ENCODE measurements at places on chromosomes 11 and 22.

DNA sequence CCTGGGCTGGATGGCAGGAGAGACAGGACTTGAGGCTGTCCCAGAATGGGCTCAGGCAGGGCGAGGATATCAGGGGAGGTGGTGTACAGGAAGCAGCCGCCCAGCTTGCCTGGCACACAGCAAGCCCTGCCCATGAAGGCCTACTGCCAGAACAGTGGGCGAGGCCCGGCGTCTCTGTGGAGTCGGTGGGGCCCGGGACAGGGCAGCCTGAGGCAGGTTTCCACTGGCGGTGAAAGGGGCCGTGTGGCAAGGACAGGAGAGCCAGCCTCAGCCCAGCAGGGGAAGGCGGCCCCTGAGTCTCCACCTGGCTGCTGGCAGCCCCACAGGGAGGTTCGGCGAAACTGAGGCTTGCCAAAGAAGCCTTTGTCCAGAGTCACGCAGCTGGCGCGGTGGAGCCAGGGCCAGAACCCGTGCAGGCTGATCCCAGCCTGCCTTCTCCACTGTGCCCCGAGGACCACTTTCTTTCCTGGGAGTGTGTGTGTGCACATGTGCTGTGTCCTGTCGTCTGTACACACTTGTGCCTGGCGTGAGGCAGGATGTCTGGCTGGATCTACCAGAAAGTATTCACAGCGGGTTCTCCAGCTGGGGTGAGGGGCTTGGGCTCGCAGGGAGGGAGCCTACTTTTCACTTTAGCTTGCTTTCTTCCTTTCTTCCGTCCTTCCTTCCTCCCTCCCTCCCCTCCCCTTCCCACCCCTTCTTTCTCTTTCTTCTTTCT lies 1.2 kb downstream of the TSPO start:
- DNase-seq = peak; percentile 77

DNA sequence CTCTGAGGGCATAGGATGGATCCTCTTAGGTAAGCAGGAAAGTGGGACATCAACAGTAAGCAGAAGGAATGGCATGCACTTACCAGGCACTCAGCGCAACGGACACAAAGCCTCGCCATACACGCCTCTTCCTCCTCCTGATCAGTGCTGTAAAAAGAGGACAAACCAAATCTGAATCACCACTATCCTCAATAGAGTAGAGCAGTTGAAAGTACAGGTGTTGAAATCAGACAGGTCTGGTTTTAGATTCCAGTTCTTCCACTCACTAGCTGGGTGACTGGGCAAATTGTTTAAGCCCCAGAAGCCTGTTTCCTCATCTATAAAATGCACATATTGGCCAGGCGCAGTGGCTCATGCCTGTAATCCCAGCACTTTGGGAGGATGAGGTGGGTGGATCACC lies 8.6 kb upstream of the JAML start:
- no peak for DNase-seq

DNA sequence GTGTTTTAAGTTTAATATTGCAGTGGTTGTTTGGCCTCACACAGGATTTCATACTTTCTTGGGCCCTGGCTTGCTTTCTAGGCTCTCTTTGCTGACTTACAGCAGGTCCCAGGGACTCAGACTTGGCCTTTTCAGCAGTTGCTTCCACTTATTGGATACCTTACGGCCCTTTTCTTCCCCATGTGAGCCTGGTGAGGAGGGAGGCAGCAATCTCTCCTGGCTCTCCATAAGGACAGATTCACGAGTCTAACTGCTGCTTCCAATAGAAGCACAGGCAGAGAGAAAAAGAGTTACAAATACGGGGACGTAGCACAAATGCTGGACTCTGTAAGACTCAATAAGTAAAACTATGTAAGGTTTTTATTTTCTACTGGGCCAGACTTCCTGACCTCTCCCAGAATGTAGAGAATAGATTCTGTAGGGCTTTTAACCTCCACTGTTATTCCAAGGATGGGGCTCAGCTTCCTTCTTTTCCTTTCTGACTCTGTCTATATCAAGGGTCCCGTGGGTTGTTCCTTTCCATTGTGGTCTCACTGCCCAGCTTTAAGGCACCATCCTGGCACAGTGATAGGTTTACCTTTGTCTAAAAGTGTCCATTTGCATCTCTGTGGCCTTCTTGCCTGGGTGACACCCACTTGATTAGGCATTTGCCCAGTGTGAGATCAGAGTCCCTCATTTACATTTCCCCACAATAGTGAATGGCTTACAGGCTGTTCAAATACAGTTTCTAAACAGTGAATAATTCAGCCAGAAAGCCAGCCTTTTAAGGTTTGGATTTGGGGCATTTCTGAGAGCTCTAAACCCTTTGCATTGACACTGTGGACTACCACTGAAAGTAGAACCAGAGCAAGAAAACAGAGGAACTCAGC lies 92.8 kb downstream of the RASSF10 start:
- DNase-seq = no peak

- DNase-seq = peak; percentile 43
These were observed 63.6 kb downstream of the TNRC6B start for GRCh38 chr22:40241200-40241763.

GRCh38 chr11:22426915-22427314 lies 88.7 kb downstream of the SLC17A6 start:
- no peak for DNase-seq

DNA sequence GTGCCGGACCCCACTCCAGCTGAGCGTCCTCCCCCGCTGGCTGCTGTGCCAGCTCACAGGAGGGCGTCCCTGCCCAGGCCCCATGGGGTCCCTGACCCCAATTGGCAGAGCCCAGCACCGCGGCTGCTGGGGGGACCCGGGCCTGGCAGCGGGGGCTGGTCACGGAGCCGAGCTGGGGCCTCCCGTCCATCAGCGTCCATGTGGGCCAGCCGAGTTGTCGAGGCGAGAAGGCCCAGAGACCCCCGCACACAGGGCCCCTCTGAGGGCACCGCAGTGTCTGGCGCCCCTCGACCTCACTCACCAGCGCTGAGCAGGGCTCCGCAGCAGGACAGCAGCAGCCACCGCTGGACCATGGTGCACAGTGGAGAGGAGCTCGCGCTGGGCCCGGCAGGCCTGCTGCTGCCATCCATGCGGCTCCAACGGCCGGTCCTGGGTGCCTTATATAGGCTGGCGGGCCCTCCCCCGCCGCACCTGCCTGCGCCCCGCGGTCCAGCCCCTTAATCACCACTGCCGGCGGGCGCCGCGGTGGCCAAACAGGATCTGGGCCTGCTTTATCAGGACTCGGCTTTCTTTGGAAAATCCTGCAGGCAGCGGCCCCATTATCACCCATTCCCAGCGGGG lies at the start of gene MUC6:
Gene MUC6 (minus strand): TSS at position 416 of the 621 bp plus-strand sequence. CDS start 63 bp downstream, at position 353.
- DNase-seq = no peak

DNA sequence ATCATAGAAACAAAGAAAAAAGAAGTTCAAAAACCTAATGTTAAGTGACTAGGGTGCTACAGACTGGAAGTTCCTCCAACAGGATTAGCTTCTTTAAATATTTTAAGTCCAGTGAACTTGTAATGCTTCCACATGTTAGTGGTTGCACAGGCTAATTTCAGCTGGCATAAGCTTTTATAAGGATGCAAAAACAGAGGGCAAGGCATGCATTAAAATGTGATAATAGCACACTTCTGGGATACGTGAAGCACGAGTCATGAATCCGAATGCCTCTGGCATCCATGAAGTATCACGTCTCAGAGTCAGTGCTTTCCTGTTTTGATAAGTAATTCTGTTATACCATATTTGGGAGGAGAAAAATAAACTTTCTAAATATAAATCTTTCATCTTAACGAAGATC lies 106.8 kb downstream of the DCDC1 start:
- DNase-seq = no peak

DNA sequence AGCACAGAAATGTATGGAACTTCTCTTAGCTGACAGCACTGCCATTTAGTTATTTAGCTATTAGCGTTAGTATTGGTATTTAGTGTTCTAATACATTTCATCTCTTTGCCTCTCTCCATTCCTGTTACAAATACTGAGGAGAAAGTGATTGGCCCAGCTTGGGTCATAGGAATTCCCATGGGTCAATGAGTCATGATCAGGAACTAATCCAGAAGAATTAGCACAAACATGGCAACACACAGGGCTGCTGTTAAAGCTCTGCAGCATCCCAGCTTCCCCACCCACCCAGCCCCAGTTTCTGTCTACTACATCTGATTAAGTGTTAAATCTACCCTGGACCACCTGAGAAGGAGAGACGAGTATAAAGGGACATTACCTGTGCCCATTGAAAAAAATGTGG lies 36.1 kb downstream of the PDGFD start:
- DNase-seq = no peak

- no peak for DNase-seq
These were observed 385.6 kb upstream of the LRRC4C start for GRCh38 chr11:41845066-41845465.

- DNase-seq = no peak
These were observed 85.8 kb upstream of the FGF3 start for GRCh38 chr11:69904974-69905535.

- DNase-seq = no peak
These were observed 103.3 kb upstream of the AKIP1 start for GRCh38 chr11:8807544-8808225.

GRCh38 chr11:13168271-13168670 lies 109.3 kb upstream of the BMAL1 start:
- DNase-seq = no peak

DNA sequence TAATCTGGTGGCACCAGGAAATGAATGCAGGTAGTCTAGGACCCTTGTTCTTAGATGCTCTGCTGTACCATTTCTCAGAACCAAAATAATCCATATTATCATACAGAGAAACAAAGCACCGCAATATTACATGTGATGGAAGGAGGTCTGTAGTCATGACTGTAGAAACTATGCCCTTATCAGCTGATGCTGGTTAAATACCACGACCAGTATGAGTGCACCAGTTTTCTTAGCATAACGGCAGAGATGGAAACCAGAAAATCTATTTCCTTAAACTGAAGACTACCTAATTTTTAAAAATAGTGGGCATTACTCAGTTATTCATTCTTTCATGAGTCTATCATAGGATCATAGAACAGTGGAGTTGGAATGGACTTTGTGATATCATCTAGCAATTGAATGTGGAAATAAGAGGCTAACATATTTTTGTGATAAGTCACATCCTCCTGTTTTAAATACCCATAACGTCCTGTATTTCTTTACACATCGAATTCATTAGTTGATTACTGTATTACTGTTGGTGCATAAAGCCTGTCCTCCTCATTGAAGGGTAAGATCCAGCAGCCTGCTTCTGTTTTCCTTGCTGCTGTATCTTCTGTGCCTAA lies 15.1 kb downstream of the JHY start:
- no peak for DNase-seq

DNA sequence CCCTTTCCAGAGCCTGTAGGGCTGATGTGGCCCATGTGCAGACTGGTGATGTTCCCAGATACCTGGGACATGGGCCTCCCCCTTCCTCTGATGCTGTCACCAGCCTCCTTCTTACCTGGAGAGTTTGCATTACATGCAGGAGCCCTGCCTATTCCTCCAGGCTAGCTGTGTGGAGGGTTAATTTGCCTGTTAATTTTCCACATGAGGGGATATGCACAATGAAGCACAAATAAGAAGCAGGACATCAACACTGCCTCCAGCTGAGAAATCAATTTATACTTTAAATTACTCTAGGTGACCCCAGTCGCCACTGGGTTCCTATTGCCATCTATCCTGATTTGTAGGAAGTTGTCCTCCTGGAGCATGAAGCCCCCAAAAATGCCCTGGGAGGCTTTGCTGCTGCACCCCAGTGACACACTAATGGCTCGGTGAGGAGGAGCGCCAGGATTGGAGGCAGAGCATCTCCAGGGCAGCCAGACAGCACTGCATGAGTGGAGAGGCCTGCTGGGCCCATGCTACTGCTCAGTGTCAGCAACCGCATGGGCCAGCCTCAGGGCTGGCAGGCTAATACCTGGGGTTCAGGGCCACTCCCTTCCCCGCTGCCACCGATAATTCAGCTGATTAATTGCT lies 101.6 kb upstream of the USP47 start:
- DNase-seq = no peak

DNA sequence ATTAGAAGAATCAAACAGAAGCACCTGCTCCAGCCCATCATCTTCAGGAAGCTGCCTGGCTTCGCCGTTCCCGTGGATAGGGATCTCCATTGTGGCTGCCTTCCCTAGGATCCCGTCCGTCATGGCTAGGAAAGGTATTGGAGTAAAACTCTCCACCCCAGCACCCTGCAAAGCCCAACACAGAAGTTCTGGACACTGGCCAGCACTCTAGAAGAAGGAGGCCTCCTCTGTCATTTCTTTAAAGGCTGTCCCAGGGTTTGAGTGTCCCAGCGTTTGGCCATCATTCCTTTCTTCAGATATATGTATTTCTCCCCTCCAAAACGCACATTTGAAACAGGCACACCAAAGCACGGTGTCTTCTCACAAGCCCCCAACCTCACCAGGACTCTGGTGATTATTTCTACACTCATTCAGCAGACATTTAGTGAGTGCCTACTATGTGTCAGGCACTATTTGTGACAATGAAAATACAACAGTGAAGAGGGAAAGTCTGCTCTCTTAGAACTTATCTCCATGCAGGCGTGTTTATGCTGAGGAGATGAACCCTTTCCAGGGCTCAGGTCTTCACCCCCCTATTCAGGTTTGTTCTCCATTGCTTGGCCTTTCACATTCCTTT lies 724 bp downstream of the ARFIP2 start:
- DNase-seq = no peak

- peak; percentile 8 for DNase-seq
These were observed 1.3 kb downstream of the PAFAH1B2 start for GRCh38 chr11:117145393-117145761.

- no peak for DNase-seq
These were observed 49.2 kb downstream of the CNTN5 start for GRCh38 chr11:99069856-99070444.

- DNase-seq = no peak
These were observed 330.7 kb downstream of the TTC28 start for GRCh38 chr22:28348613-28349609.

GRCh38 chr11:132298357-132298756 lies 927.9 kb downstream of the NTM start:
- no peak for DNase-seq

GRCh38 chr22:37675930-37676735 lies 697 bp downstream of the LGALS1 start:
- peak; percentile 48 for DNase-seq

DNA sequence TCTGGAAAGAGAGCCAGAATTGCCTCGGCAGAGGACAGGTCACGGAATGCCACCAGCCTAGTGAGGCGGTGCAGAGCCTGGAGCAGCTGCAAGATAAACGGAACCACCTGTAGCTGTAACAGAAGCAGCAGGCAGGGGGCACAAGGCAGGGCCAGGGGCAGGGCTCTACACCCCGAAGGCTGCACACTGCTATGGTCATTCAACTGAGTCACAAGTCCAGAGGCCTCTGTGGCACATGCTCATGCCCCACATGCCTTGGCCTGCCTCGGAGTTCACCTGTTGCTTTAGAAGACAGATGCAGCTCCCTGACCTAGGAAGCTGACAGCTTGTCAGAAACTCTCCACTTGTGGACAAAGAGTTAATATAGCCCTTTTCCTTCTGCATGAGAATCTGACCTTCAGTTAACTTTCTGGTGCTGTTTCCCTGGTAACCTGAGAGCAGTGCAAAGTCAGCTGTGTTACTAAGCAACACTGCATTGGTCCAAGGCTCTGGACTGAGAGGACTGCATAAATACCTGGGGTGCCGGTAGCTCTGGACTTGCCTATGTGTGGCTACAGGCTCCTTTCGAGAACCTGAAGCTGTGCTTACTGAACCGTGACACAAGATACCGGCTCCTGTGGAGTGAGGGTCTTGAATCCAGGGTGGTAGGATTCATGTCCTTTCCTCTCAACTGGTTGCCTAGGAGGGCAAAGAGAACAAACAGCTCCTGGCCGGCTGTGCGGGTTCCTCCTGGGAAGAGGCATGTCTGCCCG lies 10.5 kb downstream of the COMMD9 start:
- DNase-seq = no peak
